ENCODE measurements at places on chromosomes 11 and 22.

- DNase-seq: no peak
These were observed 7.8 kb upstream of the CELSR1 start for GRCh38 chr22:46545086-46545792.

DNA sequence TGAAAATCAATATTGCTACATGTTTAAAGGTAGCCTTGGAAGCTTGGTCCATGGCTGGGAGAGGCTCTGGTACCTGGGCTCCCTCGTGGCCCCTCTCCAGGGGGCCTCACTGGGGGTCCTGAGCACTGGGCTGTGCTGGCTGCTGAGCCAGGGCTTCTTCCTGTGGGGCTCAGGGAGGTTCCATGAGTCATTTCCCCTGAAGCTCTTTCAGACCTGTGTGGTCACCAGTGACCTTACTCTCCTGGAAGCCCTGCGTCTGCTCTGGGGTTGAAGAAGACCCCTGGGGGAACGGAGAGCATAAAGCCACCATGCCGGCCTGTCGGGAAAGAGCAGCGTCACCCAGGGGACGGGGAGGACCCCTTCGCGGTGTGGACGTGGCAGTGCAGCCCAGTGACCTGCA is 389.0 kb downstream of the TBC1D22A start:
- no peak for DNase-seq

GRCh38 chr22:19648419-19648929 is 65.8 kb upstream of the SEPTIN5 start:
- no peak for DNase-seq

GRCh38 chr22:41021061-41021612 is 70.0 kb downstream of the RBX1 start:
- no peak for DNase-seq

DNA sequence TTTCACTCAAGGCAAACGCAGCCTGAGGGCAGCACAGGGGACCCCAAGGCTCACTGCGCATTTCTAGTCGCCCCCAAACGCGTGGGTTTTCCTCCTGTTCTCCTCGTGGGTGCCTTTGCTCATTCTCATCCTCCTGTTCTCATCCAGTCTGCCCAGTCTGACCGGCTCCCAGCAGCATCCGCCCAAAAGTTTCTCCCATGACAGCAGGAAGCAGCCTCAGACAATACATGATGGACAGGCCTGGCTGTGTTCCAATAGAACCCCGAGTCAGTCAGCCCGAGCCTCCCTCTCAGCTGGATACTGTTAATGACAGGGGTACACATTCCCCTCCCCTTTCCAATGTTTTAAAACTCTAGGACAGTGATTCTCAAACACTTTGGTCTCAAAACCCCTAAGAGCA is 22.5 kb upstream of the KRTAP5-7 start:
- no peak for DNase-seq

DNA sequence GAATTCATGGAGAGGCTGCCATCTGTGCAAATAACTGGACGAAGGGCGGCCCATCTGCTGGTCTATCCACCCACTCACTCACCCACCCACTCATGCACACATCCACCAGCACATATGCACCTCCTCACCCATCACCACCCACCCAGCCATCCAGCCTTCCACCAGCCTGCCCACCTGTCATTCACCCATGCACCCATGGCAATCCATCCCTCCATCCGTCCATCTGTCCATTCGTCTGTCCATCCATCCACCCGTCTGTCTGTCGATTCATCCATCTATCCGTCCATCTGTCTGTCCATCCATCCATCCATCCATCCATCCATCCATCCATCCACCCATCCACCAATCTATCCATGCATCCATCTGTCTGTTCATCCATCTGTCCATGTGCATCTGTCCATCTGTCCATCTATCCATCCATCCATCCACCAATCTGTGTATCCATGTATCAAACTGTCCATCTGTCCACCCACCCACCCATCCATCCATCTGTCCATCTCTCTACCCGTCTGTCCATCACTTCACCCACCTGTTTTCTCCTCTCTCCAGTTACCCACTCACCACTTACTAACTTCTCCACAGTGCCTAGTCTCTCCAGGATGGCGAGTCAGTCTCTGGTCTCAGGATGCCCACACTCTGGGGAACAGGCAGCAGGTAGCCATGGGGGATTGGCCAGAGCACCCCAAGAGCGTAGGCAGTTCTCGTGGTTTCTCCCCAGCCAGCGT is 8.9 kb downstream of the TRPM5 start:
- no peak for DNase-seq

GRCh38 chr11:68780829-68781228 is 29.5 kb upstream of the TESMIN start:
- no peak for DNase-seq

DNA sequence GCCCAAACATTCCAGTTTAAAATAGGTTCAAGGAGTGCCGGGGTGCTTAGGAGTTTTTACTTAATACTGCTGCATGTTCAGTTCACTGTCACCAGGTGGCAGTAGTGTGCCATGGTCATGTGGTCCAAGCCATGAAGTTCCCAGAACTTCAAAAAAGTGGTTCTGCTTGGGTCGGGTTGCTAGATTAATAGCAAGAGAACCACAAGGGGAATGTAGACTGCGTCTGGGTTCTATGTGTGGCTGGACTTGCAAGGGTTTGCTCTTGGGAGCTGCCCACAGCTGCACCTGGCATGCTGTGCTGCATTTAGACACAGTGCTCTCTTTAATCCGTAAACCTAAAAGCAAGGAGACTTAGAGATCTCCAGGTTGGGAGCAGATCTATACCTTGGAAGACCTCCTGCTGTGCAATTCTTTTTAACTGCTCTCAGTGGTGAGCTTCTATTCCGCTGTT is 6.5 kb upstream of the SPON1 start:
- DNase-seq: peak; percentile 64

- peak; percentile 53 for DNase-seq
These were observed 10.6 kb downstream of the RPL3 start for GRCh38 chr22:39308614-39309363.

DNA sequence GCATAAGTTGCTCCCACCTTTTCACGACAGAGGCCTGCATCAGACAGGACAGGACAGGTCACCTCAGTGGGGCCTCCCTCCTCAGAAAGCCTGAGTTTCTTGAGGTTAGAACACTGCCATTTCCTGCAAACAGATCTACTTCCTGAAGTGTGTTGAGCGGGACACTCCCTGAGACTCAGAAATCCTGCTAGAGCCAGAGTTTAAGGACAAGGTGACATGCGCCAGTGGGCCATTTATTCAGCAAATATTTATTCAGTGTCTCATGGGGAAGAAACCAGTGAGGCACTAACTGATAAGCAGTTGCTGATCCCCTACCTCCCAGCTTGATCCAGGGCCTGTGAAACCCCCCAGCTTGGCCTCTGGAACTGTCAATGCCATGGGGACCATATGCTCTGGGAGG is 454.6 kb downstream of the SOX6 start:
- no peak for DNase-seq

GRCh38 chr11:14906578-14906977 is 14.5 kb upstream of the CYP2R1 start:
- no peak for DNase-seq

GRCh38 chr11:34356913-34357700 is 703 bp downstream of the ABTB2 start:
- no peak for DNase-seq

- DNase-seq: no peak
These were observed 79.4 kb downstream of the ZC3H12C start for GRCh38 chr11:110172468-110173065.

GRCh38 chr11:79512706-79513469 is 72.1 kb upstream of the TENM4 start:
- DNase-seq: no peak

DNA sequence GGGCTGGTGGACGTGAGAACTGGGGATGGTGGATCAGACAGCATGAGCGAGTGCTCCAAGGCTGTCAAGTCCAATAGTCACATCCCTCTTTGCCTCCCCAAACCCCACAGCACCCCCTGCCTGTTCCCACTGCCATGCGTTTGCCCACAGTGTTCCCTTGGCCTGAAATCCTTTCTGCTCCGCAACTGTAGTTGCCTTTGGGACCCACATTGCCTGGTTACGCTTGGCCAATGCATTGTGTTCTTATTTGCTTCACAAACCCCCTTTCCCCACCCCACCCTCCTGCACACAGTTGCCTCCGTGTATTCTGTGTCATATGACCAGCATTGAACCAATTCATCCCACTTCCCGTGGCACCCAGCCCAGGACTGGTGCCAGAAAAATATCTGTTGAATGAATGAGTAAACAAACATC is 2.1 kb upstream of the KIAA0930 start:
- DNase-seq: no peak

- no peak for DNase-seq
These were observed 4.9 kb downstream of the RRP8 start for GRCh38 chr11:6598555-6598954.

DNA sequence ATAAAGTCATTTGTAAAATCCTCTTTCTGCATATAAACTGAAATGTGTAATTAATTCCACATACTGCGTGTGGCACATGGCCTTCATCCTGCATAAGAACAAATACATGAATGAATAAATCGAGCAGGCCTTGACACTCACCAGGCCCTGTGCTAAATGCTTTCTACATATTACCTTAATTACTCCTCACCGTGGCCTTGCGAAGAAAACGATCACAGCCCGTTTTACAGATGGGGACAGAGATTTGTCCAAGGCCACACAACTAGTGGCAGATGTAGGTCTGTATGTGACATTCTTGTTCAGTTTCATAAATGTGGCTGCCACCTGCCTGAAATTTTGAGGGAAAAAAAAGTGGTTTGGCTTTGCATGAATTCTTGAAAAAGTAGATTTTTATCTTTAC is 5.8 kb upstream of the CCND1 start:
- no peak for DNase-seq

DNA sequence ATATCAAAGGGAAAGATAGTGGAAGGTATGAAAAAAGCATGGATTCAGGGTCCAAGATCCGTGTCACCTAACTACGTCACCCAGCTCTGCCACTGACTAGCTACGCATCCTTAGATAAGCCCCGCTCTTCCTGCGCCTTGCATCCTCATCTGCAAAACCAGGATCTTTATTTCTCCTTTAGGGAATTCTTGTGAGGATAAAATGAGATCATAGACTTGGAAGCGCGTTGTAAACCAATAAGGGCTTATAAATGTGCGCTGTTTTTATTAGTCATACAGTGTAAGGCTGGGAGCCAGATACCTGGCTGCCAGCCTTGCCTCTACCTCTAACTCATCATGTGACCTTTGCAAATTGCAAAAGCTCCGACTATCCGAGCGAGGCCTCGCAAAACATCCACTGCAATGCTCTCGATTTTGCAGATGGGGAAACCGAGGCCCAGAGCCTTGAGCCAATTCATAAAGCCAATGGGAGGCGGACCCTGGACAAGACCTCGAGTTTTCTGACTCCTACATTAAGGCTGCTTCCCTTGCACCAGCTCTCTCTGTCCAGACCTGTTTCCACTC is 753 bp downstream of the PRPF19 start:
- no peak for DNase-seq

DNA sequence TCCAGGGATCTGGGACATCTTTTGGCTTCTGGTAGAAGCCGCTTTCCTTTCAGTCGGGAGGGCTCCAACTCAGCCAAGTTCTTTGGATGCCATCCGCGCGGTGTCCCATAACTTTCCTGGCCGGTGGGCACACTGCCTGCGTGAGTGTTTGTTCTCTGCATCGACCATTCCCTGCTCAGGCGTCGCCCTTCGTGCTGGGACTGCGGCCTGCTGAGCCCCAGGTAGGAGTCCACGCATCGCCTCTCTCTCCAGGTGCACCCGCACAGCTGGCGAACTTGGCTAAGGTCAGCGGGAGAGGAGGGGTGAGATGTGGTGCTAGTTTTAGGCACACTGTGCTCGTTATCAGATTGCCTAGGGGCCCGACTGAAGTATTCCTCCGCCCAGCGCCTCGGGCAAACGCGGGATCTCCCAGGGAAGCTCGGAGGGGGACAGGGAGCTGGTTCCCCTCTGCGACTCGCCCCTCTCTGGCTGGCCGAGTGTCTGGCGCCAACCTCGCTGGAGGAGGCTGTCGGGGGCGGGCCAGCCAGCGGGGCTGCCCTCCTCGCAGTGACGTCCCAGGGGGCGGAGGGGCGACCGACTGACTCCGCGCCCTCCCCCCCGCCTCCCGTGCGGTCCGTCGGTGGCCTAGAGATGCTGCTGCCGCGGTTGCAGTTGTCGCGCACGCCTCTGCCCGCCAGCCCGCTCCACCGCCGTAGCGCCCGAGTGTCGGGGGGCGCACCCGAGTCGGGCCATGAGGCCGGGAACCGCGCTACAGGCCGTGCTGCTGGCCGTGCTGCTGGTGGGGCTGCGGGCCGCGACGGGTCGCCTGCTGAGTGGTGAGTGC is at the start of gene LAYN:
Gene LAYN, plus strand, starts transcription at position 607 of the 823 bp plus-strand sequence. Its CDS starts 124 bp downstream, at position 731.
- no peak for DNase-seq

- DNase-seq: no peak
These were observed 21.2 kb downstream of the BLID start for GRCh38 chr11:122094836-122095235.

GRCh38 chr22:30209642-30210041 is 36.9 kb downstream of the LIF start:
- DNase-seq: no peak

DNA sequence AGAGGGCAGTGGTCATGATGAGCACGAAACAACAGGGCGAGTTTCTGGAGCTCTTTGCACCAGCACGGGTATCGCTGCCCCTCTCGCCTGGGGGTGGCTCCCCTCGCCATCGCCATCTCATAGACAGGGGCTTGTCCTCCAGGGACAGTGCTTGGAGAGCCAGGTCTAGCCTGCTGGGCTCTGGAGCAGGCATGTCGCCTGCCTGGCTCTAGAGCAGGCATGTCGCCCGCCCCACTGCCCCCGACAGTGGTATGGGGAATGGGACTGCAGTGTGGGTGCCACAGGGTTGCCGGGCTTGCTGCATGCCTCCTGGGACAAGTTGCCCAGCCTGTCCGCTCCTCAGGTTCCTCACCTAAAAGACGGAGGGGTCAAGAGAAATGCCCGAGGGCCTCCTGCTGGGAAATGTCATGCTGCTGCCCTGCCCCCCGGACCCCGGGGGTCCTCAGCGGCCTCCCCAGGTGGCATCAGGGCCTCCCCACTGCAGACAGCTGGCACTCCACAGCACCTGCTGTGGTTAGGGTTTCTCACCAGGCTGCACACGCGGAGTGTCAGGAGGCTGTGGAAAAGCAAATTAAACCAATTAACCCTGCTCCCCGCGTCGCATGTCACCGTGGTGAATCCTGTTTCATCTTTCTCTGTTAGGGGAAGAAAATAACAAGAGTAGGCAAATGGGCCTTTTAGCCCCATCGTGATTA is 403.0 kb downstream of the TBC1D22A start:
- no peak for DNase-seq

GRCh38 chr11:5967708-5968107 is 586 bp downstream of the OR56A5 start:
- no peak for DNase-seq
